ENCODE measurements at places on chromosomes 16 and 17.

GRCh38 chr17:9244066-9245052 lies 223.0 kb downstream of the NTN1 start:
- no peak for DNase-seq

DNA sequence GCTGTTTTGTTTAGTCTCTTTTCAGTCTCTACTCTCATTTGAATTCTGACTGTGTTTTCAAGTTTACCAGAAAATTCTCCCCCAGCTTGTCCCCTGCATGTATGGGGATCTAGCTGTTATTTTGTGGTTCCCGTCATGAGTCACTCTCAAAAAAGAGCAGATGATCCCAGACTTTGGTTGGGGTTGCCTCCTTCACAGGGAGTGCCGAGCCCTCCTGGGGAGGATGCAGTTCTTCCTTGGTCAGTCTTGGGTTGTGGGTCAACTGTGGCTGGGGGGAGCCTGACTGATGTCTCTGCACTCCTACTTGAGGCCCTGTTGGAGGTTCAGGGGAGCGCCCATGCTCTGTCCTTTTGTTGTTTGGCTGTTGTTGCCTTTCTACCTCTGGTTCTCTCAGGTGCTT lies 37.7 kb downstream of the EPN2 start:
- no peak for DNase-seq

DNA sequence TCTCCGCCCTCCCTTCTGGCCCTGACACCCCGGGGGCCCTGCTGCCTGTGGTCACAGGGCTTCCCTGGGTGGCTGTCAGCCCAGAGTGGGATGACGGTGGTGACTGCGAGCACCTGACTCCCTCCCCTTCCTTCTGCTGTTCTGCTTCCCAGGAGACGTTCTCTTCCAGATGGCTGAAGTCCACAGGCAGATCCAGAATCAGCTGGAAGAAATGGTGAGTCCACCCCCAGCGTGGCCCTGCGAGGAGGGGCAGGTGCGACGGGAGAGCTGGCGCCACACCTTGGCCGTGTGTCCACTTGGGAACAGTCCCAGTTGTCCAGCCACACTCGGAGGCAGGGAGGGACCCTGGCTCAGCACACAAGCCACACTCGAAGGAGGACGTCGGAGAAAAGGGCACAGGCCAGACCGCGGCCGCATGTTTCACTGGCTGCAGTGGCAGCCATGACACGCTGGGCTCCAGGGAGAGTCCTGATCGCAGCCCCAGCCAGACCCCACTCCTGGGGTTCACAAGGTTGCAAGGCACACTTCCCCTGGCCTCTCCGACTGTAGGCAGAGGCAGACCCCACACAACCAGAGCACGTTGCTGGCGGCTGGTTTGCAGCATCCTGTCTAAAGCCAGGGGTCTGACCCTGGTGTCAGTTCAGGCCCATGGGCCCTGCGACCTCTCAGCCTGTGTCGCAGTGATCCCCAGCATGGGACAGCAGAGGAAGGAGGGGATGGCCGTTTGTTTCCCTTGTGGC lies 49.9 kb downstream of the BAIAP2 start:
- no peak for DNase-seq

DNA sequence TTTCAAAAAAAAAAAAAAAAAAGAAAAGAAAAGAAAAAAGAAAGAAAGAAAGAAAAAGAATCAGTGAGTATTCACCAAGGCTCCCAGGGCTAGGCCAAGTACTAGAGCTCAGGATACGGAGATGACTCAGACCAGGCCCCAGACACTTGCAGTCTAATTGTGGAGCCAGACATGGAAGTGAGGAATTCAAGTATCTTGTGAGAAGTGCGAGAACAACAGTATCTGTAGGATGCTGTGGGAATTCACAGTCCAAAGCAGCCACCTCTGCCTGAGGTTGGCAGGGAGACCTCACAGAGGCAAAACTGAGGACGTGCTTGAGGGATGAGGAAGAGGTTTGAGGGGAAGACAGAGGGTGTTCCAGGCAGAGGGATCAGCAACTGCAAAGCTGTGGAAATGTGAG lies 14.0 kb upstream of the ALDOA start:
- DNase-seq, result no peak

DNA sequence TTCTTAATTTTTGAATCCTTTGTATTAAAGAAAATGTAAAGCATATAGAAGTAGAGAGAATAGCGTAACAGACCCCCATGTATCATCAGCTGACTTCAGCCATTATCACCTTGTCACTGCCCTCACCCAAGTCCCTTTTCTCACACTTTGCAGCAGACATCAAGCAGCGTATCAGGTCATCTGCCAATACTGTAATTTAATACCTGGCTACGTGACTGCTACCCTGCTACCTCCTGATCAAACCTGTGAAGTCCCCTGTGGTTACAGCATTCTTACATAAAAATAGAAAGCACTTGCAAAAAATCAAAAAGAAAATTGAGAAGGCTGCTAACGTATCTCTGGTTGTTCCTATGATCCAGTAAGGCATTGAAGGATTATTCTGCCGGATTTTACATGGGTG lies 96.4 kb downstream of the PLCG2 start:
- DNase-seq, result no peak

DNA sequence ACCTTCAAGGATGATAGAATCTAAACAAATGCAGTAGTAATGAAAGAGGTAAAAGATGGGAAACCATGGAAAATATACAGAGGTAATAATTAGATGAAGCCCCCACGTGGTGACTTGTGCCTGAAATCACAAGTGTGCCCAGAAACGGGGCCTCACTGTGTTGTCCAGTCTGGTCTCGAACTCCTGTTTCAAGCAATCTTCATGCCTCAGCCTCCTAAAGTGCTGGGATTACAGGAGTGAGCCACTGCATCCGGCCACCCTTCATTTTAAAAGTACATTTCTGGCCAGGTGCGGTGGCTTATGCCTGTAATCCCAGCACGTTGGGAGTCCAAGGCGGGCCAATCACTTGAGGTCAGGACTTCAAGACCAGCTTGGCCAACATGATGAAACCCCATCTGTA lies 14.2 kb upstream of the PRR14 start:
- DNase-seq, result no peak

GRCh38 chr17:34361478-34362061 lies 1.5 kb downstream of the CCL1 start:
- DNase-seq, result peak; percentile 7

DNA sequence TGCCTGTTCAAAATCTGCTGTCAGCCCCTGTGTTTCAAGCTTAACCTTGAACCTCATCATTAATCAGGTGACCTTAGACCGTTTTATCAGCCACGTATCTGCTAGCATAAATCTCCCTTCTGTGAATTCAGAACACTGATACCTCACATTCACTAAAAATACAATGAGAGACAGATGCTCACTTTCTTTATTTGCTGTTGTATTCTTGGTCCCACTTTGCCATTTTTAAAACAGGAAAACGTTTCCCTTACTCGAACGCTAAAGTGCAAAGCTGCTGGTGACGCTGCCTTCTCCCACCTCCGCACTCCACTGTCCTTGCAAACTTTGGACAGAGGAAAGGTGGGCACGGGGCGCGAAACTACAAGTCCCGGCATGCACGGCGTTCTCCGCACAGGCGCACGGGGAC lies 220 bp upstream of the ARHGAP44 start:
- no peak for DNase-seq

GRCh38 chr17:73584049-73584448 lies 60.2 kb downstream of the SDK2 start:
- DNase-seq, result no peak

GRCh38 chr17:76353004-76353598 lies 615 bp downstream of the PRPSAP1 start:
- DNase-seq, result peak; percentile 3

Data from CD8-positive, alpha-beta memory T cell (primary cell).